CD4-positive, alpha-beta T cell (primary cell): ENCODE measurements at places on chromosomes 3 and 15.

DNA sequence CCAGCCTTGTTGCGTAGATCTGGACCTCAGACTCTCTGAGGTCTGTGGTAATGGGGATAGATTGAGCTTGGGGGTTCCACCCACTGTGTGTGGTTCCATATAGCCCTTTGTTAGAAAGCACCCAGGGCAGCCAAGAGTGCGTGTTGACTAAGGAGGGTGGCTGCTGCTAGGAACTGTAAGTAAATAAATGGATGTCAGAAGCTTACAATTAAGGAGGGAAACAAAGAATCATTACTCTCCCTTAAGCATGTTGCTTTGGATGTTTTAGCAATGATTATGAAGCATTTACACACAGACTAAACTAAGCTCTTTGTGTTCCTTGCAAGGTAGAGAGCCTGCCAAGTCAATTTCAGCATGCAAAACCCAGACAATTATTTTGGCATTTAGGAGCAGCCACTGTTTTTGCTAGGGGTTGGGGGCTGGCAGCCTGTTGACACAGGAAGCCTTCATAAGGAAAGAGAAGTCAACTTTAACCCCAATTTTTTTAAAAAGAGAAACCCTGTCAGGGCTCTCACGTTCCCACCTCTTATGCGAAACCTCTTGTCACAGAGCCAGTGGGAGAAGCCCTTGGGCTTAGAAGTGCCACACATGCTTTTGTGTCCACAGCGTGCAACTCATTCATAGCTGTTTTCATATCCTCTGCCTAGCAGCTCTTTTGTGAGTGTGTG, 127.8 kb downstream of the CMSS1 start:
- no peak for DNase-seq

DNA sequence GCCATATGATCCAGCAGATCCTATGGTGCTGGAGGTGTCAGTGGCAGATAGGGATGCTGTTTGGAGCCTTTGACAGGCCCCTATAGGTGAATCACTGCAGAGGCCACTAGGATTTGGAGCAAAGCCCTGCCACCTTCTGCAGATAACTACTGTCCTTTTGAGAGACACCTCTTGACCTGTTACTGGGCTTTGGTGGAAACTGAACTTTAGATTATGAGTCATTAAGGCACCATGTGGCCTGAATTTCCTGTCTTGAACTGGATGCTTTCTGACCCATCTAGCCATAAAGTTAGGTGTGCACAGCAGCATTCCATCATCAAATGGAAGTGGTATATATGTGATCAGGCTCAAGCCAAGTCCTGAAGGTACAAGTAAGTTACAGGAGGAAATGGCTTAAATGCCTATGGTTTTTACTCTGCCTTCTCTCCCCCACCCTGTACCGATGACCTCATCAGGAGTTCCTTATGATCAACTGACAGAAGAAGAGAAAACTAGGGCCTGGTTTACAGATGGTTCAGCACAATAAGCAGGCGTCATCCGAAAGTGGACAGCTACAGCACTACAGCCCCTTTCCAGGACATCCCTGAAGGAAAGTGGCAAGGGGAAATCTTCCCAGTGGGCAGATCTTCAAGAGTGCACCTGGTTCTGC, 565.6 kb upstream of the AGTR1 start:
- DNase-seq, result no peak

GRCh38 chr3:102301155-102301880, 133.5 kb upstream of the ZPLD1 start:
- DNase-seq, result no peak

- no peak for DNase-seq
Measured at GRCh38 chr15:78212008-78212407, 22.4 kb downstream of the ACSBG1 start.

GRCh38 chr3:76043746-76044145, 258.4 kb upstream of the ZNF717 start:
- DNase-seq, result no peak

GRCh38 chr3:66499881-66500575, 794 bp downstream of the LRIG1 start:
- no peak for DNase-seq

GRCh38 chr3:127767126-127767525, 55.2 kb downstream of the MGLL start:
- DNase-seq, result no peak

- no peak for DNase-seq
Measured at GRCh38 chr15:58420579-58421043, 11.2 kb upstream of the LIPC start.

- DNase-seq, result no peak
Measured at GRCh38 chr3:40321818-40322217, 12.3 kb downstream of the EIF1B start.

GRCh38 chr15:73328981-73329380, 39.8 kb downstream of the HCN4 start:
- DNase-seq, result no peak

GRCh38 chr3:120144267-120144666, 50.0 kb upstream of the GSK3B start:
- no peak for DNase-seq

- DNase-seq, result no peak
Measured at GRCh38 chr3:15276028-15276724, 56.2 kb downstream of the SH3BP5 start.

DNA sequence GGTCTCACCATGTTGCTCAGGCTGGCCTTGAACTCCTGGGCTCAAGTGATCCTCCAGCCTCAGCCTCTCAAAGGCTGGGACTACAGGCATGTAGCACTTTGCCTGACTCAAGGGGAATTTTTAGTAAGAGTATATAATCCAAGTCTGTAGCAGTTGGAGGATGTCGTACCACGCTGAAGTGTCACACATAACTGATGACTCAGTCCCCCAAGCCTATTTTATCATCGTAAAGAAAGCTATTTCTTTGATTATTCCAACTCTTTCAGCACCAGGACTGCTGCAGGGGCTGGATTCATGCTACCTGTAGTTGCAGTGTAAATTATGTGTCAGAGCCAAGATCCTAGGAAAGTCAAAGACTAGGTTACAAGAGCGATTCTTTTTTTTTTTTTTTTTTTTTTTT, 1.4 kb upstream of the PRKCI start:
- DNase-seq, result no peak

GRCh38 chr15:43241100-43241499, 20.3 kb upstream of the EPB42 start:
- no peak for DNase-seq

GRCh38 chr3:134607054-134608022, 43.5 kb downstream of the KY start:
- no peak for DNase-seq

DNA sequence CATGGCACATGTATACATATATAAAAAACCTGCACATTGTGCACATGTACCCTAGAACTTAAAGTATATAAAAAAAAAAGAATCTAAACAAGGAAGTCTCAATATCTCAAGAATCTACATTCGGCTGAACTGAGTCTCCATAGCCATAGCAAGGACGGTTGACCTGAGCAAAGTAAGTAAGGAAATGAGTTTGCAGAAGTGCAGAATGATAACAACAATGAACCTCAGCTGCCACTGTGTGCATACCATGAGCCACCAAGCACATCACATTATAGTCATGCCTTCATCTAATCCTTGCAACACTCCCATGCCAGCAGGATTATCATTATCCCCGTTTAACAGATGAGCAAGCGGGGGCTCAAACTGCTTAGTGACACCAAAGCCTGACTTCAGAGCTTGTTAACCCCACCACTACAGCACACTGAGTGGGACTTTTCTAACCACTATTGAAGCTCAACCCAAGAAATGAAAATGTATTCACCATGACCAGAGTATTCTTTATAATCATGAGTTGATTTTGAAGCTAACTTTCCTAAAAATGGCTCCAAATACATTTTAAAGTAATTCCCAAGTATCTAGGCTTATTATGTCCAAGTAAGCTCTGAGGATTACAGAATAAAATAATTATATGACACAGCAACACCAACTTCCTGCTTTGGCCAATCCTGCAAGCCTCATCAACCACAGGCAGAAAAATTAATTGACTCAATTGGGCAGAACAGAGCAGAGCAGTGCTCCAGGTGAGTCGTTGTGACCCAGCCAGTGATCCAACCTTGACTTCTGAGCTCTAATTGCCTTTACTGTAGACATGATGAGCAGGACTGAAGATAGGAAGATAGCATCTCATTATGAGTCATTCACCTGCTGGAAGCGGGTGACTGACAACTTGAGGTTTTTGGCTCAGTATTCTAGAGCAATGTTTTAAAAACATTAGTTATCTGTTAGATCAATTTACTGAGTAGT, 47.3 kb upstream of the IL12A start:
- DNase-seq, result no peak

- DNase-seq, result no peak
Measured at GRCh38 chr3:129552287-129553050, 9.5 kb downstream of the H1-8 start.

DNA sequence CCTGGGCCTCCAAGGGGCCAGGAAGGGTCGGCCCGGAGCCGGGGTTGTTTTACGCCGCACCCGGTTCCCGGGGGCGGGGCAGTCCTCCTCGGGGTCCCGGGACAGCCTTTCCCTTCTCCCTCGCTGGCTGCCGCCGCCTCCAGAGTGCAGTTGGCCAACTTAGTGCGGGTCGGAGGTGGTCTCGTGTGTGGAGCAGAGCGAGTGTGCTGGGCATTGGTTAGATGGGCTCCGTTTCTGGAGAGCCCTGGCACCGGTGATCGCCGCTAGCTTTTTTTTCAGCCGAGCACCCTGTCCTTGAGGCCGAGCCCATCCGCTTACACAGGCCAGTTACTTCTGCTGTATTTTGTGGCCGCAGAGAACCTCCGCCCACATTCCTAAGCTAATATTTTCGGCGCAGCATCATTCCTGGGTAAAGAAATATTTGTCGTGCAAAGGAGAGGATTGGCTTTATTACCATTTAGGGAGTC, 585 bp downstream of the KIF23 start:
- no peak for DNase-seq

DNA sequence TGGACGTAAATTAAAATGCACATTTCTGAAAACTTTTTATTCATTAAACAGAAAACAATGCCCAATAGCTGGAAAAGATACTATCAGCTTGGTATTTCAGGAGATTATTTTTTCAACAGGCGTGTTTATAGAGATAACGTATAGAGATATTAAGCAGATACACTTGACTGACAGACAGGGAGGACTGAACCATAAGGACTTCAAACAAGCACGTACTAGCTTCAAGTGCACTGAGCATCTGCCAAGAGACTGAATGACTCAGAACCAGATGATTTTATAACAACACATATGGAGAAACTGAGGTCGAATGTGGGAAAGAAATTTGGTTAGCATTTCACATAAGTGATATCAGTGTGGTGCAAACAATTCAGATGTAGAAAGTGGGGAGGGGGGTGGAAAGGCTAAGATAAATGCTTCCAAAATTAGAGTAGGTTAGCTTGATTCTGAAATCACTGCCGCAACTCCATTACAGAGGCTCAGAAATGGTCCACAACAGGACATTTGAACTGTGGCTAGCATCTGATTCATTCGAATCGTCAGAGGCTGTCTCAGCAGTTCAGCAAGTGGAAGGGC, 103.5 kb downstream of the SEMA6D start:
- DNase-seq, result no peak

- DNase-seq, result no peak
Measured at GRCh38 chr3:145721273-145721805, 439.6 kb downstream of the PLOD2 start.

- DNase-seq, result no peak
Measured at GRCh38 chr15:94324835-94325767, 93.7 kb downstream of the MCTP2 start.

- peak; percentile 56 for DNase-seq
Measured at GRCh38 chr15:20340931-20341661, 200.5 kb downstream of the GOLGA6L6 start.

DNA sequence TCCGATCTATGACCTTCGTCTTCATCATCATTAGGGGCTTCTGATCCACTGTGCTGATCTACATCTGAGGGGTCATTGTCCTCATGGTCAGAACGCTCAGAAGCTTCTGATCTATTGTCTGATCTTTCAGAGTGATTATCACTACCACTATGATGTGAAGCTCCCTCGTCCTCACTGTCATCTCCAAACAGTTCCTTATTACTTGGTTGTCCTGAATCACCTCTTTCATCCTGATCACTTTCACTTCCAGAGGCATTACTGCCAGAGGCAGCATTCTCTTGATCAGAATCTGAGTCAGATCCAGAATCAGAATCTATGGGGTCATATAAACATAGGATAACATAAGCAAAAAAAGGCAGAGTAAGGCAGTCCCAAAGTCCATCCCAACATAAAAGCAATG, 5.4 kb downstream of the LEO1 start:
- no peak for DNase-seq

GRCh38 chr3:126311338-126311978, 45.8 kb downstream of the KLF15 start:
- no peak for DNase-seq

- no peak for DNase-seq
Measured at GRCh38 chr3:190721330-190721729, 141.2 kb downstream of the GMNC start.
